Activated CD4-positive, CD25-positive, alpha-beta regulatory T cell treated with anti-CD3 and anti-CD28 coated beads, Interleukin-2, amount 50 U/mL, for 24 hours (primary cell): ENCODE measurements at places on chromosomes 4 and X.

GRCh38 chrX:36160081-36160480, 240.5 kb downstream of the CFAP47 start:
- no peak for ATAC-seq

DNA sequence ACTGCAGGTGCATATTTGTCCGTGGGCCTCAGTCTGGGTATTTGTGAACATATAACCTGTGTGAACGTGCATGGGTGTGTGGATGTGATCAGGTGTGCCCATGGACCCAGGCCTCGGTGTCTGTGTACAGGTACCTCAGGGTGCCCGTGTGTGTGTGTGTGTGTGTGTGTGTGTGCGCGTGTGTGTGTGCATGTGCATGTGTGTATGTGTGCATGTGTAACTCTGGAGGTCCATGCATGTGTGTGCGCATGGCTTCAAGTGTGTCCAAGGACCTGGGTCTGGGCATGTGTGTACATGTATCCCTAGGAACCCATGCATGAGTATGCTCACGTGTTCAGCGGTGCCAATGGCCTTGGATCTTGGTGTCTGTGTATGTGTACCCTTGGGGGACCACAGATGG, 15.8 kb downstream of the FTSJ1 start:
- no peak for ATAC-seq

GRCh38 chr4:74793757-74794381, 454 bp downstream of the BTC start:
- ATAC-seq = no peak

DNA sequence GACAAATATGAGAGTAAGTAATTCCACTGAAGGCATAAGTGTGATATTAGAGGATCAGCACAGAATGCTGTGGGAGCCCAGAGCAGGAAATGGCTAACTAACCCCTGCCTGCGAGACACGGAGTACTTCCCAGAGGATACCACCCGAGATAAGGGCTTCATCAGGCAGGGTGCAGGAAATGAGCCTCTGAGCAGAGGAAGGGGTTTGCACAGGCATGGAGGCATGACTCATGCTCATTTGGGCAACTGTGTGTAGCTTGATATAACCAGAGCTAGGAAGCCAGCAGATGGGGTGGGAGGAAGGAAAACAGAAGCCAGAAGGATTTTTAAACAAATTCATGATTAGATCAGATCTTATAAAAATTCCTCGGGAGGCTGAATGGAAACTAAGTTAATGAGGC, 70.0 kb upstream of the TSPAN5 start:
- ATAC-seq = no peak

- ATAC-seq = no peak
Observed at GRCh38 chr4:123921339-123921738, 524.7 kb downstream of the SPRY1 start.

- ATAC-seq = no peak
Observed at GRCh38 chr4:74319470-74319869, 11.2 kb downstream of the EPGN start.

DNA sequence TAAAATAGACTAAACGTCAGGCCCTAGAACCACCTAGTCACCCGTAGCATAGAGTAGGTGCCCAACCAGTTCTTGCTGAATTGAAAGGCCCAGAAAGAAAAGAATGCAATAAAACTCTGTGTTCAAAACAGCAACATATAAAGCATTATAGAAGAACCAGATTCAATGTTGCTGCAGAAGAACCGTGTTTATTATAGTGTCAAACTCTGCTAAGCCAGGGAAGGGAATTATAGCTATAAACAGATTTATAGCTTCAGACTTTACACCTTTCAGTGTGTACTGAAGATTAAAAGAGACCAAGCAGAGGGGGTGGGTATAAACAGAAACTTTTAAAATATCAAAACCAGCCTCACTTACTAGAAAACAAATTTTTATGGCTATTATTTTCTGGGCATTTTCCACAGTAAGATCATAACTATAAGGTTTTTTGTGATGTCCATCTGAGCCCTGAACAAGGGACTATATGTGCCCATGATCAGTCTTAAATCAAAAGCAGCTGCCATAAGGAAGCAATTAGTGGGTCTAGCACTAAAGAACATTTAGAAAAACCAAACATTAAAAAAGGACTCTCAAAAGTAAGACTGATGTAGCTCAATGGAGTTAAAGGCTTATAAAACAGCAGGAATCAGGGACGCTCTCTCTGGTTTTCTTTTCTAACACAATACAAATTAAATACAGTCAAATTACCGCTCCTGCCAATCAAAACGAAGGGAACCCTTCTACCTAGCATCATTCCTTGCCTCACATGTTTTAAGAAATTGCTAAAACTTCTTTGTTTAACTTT, 219.7 kb upstream of the ETNPPL start:
- no peak for ATAC-seq

DNA sequence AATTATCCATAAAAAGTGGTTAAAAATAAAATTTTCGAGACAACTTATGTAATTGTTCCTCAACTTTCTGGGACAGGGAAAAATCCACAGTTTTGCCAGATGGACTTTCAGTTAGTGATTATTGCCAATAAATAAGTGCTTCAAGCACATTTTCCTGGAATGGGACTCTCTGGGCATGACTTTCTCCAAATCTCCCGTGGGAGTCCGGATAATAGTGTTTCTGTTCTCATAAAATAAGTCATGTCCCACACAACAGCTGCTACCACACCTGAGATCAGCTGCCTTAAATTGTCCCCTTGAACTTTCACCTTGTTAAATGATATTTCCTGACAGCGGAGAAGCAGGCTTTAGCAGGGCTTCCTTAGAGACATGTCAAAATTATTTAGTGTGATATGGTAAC, 133.4 kb upstream of the NAP1L5 start:
- ATAC-seq = no peak

DNA sequence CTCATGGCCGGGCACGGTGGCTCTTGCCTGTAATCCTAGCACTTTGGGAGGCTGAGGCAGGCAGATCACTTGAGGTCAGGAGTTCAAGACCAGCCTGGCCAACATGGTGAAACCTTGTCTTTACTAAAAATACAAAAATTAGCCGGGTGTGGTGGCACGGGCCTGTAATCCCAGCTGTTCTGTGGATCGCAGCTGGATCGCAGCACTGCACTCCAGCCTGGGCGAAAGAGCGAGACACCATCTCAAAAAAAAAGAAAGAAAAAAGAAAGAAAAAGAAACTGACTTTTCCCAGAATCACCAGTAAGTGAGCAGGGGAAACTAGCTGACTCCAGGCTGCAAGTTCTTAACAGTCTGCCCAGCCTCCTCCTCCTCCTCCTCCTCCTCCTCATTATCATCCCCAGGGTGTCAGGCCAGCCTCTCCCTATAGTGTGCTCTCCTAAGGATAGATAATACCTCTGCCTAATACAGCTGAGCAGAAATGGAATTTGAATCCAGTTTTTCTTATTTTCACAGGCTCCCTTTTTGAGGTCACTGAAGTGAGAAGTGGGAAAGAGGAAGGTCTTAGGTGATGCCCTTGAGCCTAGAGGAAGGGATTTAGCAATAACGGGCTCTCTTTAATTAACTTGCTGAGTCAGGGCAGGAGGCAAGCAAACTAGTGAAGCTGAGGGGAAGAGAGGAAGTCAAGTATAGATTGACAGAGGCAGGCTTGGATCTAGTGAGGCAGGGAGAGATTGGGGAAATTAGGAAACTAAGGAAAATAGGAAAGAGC, 11.8 kb upstream of the ELF2 start:
- ATAC-seq = no peak
